Right renal pelvis (tissue), 4 donors: ENCODE measurements at places on chromosomes 16 and 17.

DNA sequence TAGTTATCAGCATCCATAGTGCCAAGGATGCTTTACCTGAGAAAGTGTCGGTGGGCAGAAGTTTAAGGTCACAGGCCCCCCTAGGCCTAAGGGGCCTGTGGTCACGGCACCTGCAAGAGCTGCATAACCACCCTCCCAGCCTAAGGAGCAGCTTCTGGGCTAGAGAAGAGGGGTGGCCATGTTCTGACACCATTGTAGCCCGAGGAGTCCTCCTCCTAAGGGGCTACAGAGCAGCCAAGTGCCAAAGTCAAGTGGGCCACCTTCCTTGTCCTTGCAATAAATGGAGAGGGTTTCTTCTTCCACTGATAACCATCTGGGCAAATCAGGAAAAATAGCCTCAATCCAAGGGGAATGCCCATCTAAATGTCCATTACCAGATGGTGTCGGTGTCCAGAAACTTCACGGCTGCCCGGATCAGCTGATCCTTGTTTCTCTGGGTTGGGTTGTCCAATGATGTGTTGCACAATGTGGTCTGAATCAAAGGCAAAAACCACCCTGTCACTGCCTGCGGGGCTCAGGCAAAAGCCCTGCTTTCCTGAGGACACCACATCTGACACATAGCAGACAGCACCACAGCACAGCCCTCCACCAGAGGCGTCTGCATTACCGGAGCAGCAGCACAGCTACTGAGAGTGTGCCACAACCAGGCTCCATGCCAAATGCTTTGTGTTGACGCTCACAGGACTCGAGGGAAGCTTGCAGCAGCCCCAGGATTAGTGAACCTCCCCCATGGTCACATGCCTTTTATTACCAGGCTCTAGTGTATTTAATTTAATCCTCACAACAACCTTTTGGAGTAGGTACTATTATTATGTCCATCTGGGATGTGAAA is 12.8 kb downstream of the ATPAF2 start:
- no peak for DNase-seq

GRCh38 chr17:78428836-78429617 is 50.6 kb downstream of the PGS1 start:
- no peak for DNase-seq

- DNase-seq: no peak
Measured at GRCh38 chr16:77937473-77938149, 84.7 kb upstream of the CLEC3A start.

- DNase-seq: no peak
Measured at GRCh38 chr17:14738652-14738988, 437.7 kb downstream of the HS3ST3B1 start.

DNA sequence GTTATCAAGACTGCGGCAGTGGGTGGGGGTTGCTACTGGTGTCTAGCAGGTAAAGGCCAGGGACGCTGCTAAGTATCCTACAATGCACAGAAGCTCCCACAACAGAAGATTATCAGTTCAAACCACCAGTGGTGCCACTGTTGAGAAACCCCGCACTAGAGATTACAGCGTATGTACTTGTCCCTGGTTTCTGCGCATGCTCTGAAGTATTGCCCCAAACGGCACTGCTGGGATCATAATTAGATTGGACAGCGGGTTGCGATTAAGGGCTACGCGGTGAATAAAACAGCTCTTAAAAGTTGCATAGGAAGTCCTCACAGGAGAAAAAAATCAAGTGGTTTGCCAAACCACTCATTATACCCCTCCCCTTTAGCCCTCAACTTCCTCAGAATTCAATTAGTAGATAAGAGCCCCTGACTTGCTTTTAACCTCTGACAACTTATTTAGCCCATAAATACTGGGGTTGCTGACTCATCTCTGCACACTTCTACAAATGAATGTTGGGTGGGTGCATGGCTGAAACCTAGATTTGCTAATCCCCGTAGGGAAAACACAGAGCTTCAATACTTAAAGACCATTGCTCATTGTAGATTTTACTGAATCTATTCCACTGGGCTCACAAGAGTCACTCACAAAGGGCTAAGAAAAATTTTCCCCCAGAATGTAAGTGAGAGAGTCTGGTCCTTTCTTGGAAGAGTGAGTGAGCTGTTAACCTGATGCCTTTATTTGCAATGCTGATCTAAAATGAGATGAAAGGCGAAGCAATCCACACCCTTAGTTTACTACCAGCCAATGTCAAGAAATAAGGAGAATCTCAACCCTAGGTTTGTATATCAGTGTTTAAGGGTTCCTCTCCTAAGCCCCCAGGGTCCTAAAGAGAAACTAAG is 91.8 kb downstream of the RGS9 start:
- DNase-seq: no peak

GRCh38 chr17:41516147-41516829 is 2.4 kb downstream of the KRT15 start:
- no peak for DNase-seq

GRCh38 chr16:19114359-19115147 is 789 bp downstream of the ITPRIPL2 start:
- DNase-seq: no peak

GRCh38 chr16:8167436-8167835 is 422.9 kb downstream of the TMEM114 start:
- DNase-seq: no peak

DNA sequence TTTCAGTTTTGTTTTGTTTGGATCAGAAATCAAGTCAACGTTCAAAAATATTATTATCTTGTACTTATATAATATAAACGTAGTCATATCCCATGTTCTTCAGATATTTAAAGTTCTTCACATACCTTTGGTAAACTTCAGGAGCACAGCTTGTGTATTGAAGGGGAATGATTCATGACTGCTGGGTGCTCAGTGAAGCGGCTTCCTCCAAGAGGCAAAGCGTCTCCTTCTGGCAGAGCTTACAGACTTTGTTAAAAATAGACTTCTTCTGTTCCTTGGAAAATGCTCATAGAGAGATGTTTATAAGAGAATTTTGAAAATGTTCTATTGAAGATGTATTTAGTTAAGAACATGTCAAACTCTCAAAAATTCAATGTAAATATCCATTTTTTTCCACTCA is 155.6 kb upstream of the CNTNAP4 start:
- no peak for DNase-seq

GRCh38 chr16:1206786-1207185 is 18.3 kb downstream of the TPSG1 start:
- no peak for DNase-seq

- no peak for DNase-seq
Measured at GRCh38 chr17:46819906-46820351, 1.4 kb upstream of the WNT3 start.

GRCh38 chr17:7579001-7579833 is at the start of gene CD68:
Gene CD68, plus strand, starts transcription at chr17:7579638. Its CDS starts 40 bp downstream, at chr17:7579678.
- DNase-seq: no peak

DNA sequence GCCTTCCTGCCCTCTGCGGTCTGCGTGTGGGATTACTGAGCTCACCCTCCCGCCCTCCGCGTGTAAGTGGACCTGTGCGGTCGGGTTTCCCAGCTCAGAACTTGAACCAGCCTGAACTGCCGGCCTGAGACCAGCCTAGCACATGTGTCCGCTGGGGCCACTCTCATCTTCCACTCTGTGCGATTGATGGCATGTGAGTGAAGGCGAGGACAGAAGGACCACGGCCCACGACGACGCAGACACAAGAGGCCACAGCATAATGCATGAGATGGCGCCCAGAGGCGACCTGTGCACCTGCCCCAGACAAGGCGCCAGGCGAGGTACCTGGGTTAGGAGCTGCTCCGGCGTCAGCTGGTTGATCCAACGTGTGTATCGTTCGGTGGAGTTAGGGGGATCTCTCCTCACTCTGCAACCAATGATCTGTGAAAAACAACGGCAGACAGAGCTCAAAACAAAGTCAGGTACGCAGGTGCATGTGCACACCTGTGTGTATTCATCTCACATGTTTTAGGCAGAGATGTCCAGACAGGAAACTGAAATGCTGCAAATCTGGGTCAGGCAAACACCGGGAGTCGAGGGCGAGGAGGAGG is 74.5 kb upstream of the METRNL start:
- no peak for DNase-seq

DNA sequence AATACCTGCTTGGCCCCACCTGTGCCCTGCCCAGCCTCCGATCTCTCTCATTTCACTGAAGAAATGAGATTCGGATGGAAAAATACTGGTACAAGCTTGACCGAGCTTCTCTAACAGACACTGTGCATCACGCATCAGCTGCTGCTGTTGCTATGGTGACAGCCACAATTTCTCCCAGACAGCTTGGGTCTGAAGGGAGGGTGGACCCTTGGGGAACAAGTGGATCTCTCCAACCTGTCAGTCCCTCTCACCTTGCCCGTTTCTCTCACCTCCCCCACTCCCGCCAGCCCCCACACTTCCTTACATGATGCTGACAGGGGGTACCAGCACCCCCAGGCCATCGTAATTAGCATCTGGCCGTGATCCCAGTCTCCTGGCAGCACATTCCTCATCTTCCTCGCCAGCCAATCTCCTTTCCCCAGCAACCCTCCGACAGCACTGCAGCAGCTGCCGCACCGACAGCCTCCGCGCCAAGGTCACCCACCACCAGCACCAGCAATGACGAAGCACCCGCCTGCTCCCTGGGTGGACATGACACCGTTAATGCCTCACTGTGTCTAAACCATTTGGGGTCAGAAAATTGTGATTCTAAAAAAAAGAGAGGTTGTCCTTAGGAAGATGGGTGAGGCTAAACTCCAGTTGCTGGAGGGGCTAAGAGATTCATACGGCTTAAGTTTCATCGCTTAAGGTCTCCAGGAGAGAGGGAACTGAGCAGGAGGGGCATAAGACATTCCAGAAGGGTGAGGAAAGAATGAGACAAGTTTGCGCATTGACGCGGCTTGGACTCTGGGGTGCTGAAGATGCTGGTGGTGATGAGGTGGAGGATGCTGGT is 58.6 kb upstream of the TNRC6A start:
- DNase-seq: peak; percentile 58

DNA sequence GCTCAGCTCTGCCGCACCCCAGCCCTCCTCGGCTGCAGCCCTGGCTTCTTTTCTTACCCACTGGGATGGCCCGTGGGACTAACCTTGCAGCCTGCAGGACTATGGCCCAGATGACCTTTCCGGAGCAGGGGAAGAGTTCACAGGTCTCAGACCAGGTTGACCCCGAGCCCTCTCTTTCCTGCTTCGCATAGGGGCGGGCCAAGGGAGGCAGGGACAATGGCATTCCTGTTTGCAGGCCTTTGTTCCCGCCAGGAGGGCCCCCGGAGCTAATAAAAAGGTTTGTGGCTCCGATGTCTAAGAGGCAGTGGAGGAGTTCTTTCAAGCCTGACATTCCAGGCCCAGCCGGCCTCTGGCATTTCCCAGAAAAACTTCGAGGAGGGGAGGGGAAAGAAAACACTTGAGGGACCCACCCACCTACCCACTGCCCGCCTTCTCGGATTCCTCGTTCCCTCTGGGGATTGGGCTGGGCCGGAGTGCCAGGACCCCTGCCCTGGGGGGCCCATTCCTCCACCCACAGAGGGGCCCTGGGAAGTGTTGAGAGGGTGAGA is 5.8 kb upstream of the SOCS3 start:
- no peak for DNase-seq

DNA sequence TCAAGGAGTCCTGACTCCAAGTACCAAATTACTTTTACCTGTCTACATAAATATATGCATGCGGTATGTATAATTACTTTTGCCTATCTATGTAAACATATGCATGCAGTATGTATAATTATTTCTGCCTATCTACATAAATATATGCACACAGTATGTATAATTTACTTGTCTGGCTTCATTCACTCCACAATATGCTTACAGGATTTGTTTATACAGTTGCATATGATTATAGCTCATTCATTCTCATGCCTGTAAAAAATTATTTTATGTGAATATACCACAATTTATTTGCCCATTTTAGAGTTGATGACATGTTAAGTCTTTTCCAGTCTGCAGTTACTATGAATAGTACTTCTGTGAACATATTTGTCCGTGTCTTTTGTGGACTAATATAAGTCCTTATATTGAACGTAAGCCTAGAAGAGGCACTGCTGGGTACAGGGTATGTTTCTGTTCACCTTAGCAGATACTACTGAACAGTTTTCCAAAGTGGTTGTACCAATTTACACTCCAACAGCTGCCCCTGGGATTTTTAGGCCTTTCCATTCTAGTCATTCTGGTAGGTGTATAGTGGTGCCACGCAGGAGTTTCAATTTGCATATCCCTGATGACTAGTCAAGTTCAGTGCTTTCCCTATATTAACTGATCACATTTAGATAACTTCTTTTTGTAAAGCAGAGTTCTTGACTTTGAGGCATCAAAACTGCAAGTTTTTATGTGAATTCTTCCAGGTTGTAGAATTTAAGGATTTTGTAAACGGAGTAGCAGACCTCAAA is 47.0 kb downstream of the MARVELD3 start:
- DNase-seq: no peak

- no peak for DNase-seq
Measured at GRCh38 chr16:56307534-56307873, 116.2 kb downstream of the GNAO1 start.

GRCh38 chr16:10957771-10958482 is 13.6 kb downstream of the CLEC16A start:
- no peak for DNase-seq

- DNase-seq: no peak
Measured at GRCh38 chr17:81715872-81716673, 4.0 kb downstream of the SLC25A10 start.

DNA sequence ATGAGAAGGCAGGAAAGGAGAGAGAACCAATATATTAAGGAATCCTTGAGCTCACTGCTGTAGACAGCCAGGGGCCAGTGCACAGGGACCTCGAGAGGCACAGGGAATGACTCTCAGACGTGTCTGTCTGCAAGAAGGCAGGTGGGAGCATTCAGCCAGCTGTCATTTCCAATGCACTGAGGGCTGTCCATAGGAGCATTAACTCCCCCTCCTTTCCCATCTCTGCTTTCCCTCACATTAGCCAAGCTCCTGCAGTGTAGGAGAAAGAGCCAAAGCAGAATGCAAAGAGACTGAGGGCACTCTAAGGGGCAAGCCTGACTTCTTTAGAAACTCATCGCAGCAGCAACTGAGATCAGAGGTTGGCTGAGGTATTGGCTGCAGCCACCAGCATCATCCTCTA is 218.3 kb downstream of the CDH13 start:
- DNase-seq: no peak

- no peak for DNase-seq
Measured at GRCh38 chr17:73481676-73482075, 162.6 kb downstream of the SDK2 start.
